ENCODE measurements at places on chromosomes 2 and 18.

GRCh38 chr2:201223089-201224073 lies 37.0 kb upstream of the CASP8 start:
- DNase-seq: no peak

DNA sequence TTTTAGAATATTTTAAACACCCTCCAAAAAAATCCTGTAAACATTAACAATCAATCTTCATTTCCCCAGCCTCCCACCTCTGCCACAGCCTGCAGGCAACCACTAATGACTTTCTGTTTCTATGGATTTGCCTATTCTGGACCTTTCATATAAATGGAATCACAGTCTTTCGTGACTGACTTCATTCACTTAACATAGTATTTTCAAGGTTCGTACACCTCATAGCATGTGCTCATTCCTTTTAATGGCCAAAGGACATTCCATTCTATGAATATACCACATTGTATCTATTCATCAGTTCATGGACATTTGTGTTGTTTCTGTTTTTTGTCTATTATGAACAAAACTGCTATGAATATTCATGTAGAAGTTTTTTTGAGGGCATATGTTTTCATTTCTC lies 48.5 kb downstream of the NAT8 start:
- no peak for DNase-seq

- DNase-seq: no peak
These were observed 176.8 kb upstream of the CELF4 start for GRCh38 chr18:37742436-37742835.

- DNase-seq: peak; percentile 37
These were observed 7.7 kb downstream of the FBXO15 start for GRCh38 chr18:74139888-74140287.

DNA sequence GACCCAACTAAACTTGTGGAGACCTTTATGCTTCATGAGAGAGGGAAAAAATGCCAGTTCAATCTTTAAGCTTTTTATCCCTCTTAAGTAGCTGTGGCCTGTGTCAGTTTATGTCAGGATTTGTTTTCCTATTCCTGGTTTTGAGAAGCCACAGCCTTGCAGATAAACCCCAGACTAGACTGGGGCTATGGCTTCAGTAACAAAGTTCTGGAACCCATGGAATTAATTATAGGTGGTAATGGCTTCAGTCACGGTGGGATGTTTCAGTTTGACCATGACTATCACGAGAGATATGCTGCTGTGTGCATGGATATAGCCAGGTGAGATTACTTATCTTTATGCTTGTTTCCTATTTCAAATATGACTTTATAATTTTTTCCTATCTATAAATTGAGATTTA lies 134.8 kb downstream of the RAPGEF4 start:
- no peak for DNase-seq

DNA sequence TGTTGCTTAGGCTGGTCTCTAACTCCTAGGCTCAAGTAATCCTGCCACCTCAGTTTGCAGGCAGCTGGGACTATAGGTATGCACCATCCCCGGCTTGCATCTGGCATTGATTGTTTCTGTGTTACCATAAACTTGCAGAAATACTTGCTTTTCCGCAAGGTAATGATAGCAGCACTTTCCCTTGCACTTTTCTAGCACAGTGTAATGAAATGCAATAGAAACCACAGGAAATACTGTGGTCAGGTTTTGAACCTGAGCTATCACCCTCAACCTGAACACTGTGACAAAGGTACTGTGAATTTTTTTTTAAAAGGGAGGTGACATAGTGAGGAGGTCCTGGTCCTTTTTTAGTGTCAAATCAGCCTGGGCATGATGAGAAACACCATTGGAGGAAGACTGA lies 38.3 kb downstream of the DHRS9 start:
- DNase-seq: peak; percentile 43

- DNase-seq: no peak
These were observed 29.7 kb downstream of the MAP3K2 start for GRCh38 chr2:127358044-127358443.

Measured in stimulated activated naive CD8-positive, alpha-beta T cell treated with anti-CD3 and anti-CD28 coated beads, Interleukin-15, amount 100 ng/mL, for 72 hours (primary cell).